ENCODE measurements at places on chromosomes 13 and 19. TPM values are rescaled to one million over a fixed set of nuclear protein-coding genes. Genes with fewer than 3 reads are reported as not detected.

GRCh38 chr13:98026457-98026857, 73.0 kb downstream of the IPO5 start:
- no peak for DNase-seq

DNA sequence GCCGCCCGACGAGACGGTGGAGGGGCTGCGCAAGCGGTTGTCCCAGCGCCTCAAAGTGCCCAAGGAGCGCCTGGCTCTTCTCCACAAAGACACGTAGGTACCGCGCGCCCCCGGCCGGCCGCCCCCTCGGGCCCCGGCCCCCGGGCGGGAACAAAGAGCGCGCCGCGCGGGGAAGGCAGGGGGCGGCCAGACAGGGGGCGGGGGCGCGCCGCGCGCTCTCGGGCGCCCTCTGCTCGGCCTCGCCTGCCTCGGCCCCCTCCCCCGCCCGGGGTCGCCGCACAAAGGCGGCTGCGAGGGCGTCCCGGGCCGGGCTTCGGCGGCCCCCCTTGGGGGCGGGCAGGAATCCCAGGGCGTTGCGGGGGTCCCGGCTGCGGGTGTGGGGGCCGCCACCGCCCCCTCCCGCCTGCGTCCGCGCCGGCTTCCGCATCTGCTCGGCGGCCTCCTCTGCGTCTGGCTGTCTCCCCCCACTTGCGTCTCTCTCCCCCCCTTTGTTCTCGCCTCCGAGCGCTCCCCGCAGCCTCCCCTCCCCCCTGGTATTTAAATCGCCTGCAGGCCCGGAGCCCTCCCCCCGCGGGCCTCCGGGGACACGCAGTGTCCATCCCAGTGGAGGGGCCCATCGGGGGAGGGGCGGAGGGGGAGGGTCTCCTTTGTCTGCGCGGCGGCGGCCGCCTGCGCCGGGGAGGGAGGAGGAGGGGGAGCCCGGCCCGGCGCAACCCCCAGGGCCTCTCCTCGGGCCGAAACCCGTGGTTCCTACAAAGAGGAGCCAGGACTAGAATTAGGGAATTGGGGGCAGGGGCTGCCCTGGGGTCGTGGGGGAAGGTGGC, 2.3 kb downstream of the MIDN start:
- DNase-seq, result no peak

DNA sequence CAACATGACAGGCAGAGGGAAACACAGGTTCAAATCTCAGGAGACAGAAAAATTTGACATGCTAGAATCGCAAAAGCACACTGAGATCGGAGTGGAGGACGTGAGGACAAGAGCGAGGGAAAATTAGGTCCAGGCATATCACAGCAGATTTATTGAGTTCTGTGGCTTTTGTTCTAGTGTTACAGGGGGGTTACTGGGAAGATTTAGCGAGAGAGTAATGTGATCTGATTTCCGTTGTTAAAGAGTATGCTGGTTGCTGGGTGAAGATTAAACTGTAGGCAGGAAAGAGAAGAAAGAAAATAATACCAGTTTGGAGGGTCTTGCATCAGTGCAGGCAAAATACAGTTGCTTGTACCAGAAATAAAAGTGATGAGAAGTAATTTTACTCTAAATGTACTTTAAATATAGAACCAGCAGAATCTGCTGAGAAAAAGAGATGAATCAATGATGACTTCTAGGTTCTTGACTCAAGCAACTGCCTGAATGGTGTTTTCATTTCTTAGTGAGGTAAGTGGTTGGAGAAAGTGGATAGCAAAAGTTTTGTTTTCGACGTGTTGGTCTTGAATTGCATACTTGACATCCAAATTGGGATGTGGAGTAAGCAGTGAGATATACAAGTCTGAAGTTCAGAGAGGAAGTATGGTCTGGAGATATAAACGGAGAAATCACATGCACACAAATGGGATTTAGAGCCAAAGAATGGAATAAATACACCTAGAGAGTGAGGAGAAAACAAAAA, 35.7 kb downstream of the UFM1 start:
- DNase-seq, result no peak

DNA sequence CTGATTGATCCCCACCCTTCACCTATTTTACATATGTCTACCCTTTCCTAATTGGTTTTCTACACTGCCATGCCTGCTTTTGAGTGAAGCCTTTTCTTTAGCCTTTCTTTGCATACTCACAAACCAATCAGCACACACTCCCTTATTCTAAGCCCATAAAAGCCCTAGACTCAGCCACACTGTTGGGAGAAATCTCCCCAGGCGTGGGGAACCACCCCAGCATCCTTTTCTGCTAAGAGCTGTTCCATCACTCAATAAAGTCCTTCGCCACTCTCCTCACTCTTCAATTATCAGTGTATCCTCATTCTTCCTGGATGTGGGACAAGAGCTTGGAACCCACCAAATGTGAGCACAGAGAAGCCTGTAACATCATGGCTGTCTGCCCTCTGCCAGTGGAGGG, 343.6 kb downstream of the SLITRK1 start:
- DNase-seq, result no peak

- no peak for DNase-seq
Observed at GRCh38 chr19:30563691-30564090, 191.5 kb downstream of the ZNF536 start.

DNA sequence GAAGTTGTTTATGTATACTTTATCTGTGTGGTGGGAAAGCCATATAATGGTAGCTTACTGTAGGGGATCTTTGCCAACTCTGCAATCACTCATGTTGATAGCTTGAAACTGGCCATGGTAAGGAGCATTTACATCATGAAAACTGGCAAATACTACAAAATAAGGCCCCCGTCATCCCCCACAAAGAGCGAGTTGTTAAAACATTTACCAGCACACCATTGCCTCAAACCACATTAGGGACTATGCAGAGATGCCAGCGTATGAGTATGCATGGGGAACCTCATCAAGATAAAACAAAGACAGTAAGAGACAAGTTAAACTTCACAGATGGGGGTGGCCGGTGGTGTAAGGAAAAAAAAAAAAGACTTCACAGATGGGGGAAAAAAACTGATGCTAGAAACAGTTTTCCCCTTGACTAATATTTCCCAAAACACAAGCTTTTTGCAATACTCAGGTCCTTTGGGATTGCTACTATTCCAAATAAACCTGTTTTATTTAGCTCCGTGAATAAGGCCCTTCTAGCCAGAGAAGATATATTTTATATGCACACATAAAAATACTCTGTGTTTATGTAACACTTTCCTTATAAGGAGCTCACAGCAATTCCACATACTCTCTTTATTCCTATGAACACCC, 70.6 kb upstream of the SERP2 start:
- no peak for DNase-seq

- DNase-seq, result no peak
Observed at GRCh38 chr13:28434926-28435325, 60.0 kb downstream of the FLT1 start.

DNA sequence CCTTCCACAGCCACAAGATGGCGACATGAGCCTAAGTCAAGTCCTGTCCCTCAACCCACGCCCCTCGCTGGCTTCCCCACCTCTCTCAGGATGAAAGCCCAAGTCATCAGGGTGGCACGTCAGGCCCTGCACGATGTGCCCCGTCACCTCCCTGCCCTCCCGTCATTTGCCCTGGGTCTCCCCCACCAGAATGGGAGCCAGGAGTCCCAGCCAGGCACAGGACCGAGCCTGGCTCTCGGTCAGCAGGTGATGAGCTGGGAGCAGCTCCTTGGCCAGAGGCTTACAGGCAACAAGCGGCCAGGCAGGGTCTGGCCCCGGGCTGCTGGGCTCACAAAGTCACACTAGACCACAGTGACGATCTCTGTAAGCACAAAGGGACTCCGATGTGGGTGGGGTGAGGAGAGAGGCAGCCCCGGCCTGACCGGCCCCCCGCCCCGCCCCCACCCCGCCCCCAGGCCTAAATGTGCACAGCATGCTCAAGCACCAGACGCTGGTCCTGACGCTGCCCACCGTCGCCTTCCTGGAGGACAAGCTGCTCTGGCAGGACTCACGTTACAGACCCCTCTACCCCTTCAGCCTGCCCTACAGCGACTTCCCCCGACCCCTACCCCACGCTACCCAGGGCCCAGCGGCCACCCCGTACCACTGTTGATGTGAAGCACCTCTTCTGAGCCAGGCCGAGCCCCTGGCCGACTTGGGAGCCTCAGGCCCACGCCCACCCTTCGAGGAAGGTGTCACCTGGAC, 7.3 kb downstream of the MRPL4 start:
- DNase-seq, result peak; percentile 92

- peak; percentile 90 for DNase-seq
Observed at GRCh38 chr19:33401683-33402420, 28.3 kb downstream of the CEBPG start.

- DNase-seq, result no peak
Observed at GRCh38 chr19:46449228-46449627, 20.5 kb upstream of the PNMA8C start.

GRCh38 chr19:19911150-19911549, 10.4 kb downstream of the ZNF93 start:
- DNase-seq, result no peak

GRCh38 chr13:95784900-95785290, 108.0 kb downstream of the DNAJC3 start:
- no peak for DNase-seq

GRCh38 chr19:38877781-38878574, at the start of gene RINL:
RINL (minus strand) TSS chr19:38878275; CDS start chr19:38876742, 1,533 bp downstream.
- no peak for DNase-seq

Gene FCER2
- not detected for total RNA-seq

Gene PSG1
- not detected for total RNA-seq

Gene CD70
- total RNA-seq, result 8.1 TPM

Gene SYCN
- not detected for total RNA-seq
